ENCODE measurements at places on chromosomes 13 and 19. TPM values are rescaled to one million over a fixed set of nuclear protein-coding genes. Genes with fewer than 3 reads are reported as not detected.

FXYD1 gene
- 2.1 TPM for total RNA-seq

ZNF653 gene
- 20.3 TPM for total RNA-seq

- no peak for DNase-seq
Measured at GRCh38 chr19:41019346-41019745, 28.3 kb downstream of the CYP2B6 start.

- DNase-seq = no peak
Measured at GRCh38 chr13:48158915-48159314, 64.0 kb upstream of the MED4 start.

TMEM150B gene
- total RNA-seq = not detected

GRCh38 chr19:49573425-49573824, 6.9 kb downstream of the NOSIP start:
- no peak for DNase-seq

DNA sequence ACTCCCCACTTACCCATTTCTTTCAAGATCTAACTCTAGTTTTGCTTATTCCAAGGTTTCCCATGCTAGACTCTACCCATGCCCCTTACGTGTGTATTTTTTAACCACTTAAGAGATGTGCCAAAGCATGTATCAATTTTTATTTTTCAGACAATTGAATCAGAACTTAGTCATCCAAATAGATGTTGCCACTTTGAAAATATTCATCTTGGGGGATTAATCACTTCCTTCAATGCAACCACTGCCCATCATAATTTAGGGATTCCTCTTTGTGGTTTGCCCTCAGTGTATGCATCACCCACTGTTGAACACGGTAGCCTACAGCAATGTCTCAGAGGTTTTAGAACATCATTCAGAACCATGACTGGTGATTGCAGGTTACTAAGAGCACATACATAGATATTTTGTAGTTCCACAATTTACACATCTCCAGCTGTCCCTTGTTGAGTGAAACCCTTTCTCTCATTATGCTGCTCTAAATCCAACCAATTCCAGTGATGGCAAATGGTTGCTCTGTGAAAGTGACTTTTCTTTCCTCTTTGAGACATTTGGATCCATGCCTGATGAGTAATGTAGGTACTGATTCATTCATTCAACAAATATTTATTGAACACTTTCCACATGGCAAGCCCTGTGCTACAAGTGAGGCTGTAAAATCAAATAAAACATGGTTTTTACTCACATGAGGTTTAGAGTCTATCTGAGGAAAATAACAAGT, 60.6 kb upstream of the SERP2 start:
- DNase-seq = peak; percentile 33

GRCh38 chr13:30224732-30225131, 82.6 kb downstream of the KATNAL1 start:
- no peak for DNase-seq

- no peak for DNase-seq
Measured at GRCh38 chr19:48090281-48090802, 20.3 kb downstream of the PLA2G4C start.

DNA sequence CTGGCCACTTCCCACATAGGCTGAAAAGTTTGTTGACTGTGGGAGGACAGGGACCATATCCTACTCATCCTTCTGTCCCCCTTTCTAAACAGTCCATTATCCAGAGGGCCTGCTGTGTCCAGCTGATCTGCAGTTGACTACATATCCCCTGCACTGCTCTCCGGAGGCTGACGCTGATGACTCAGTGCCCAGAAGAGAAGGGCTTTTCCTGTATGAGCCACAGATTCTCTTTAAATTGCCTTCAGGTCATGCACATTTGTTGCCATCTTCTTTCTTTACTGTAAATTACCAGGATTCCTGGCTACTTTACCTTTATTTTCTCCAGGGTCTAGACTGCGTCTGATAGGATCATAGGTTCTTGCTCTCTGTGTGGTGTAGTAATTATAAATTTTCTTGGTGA, 125.2 kb downstream of the LACC1 start:
- no peak for DNase-seq

GRCh38 chr13:111140562-111141105, 25.5 kb downstream of the ARHGEF7 start:
- DNase-seq = no peak

GRCh38 chr13:43094901-43095300, 71.5 kb downstream of the DNAJC15 start:
- DNase-seq = no peak

FGF22 gene
- not detected for total RNA-seq

RPL36 gene
- total RNA-seq = 1,174 TPM

SIRT2 gene
- 31.5 TPM for total RNA-seq

DNA sequence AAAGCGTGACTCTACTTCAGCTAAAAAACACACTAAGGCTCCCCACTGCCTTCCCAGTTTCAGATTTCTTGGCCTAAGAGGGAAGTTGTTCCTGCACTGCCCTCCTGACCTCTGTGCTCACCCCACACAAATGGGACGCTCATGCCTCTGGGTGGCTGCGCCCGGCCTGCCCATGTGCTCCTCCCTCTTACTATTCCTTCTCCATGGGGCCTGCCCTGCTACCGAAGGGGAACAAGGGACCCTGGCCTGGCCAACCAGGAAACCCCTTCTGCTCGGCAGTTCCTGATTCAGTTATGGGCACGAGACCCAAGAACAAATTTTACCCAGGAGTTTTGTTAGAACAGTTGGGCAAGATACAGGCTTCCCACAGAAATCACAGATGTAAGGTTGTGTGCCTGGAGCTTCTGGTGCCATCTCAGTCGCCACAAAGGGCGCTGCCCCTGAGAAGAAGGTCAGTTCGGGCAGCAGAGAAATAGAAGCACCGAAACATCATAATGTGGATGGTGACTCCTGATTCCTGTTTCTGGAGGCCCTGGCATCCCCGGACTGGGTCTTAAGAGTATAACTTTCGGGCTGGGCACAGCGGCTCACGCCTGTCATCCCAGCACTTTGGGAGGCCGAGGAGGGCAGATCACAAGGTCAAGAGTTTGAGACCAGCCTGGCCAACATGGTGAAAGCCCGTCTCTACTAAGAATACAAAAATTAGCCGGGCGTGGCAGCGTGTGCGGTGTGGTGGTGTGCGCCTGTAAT, 5.4 kb upstream of the PLPP2 start:
- DNase-seq = no peak

- no peak for DNase-seq
Measured at GRCh38 chr19:993831-994393, 6.3 kb upstream of the GRIN3B start.

DNA sequence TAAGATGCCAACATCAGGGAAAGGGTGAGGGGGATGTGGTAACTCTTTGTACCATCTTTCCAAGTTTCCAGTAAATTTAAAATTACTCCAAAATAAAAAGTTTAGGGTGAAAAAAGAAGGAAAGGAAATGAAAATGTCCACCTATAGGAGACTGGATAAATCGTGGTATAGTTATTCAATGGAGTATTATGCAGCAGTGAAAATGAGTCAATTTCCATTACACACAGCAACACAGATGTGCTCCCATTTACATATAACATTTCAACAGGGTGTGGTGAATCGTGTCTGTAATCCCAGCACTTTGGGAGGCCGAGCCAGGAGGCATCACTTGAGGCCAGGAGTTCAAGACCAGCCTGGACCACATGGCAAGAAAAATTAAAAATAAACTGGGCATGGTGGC, 7.4 kb upstream of the ZNF541 start:
- no peak for DNase-seq

- DNase-seq = no peak
Measured at GRCh38 chr13:72199640-72200039, 332.6 kb upstream of the DACH1 start.

TINCR gene
- total RNA-seq = 1.7 TPM

ONECUT3 gene
- not detected for total RNA-seq

DNA sequence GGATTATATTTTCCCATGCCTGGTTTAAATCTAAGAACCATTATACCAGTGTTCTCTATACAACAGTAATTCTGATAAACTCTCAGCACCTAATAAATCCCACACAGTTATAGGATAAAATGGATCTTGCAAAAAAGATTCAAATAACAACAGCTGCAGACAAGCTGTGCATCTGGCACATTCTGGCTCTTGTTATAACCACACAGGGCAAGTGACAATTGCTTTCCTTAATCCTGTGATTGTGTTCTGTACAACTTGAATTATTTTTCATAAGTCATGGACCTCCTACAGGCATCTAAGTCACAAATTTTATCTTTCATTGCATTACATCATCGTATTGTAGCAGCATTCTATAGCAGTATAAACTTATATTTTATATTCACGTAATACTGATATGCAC, 948.3 kb downstream of the SLITRK1 start:
- no peak for DNase-seq

CEACAM7 gene
- total RNA-seq = not detected

SIGLEC9 gene
- total RNA-seq = 1.1 TPM

DNA sequence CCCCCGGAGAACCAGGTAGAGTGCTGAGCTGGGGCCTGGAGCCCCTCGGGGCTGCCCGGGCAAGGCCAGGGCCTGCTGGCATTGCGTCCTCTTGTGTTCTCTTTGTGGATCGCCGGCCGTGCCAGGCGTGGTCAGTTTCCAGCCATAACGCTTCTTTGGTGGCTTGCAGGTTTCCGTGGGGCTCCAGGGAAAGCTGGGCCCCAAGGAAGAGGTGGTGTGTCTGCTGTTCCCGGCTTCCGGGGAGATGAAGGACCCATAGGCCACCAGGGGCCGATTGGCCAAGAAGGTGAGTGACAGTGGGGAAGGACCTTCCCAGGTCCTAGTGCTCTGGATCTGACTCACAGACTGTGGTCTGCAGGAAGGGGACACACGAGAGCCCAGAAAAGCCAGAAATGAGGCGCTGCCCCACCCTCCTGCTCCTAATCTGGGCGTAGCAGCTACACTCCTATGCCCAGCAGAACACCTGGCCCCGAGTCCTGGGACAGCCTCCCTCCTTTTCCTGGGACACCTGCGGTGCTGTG, 57.5 kb downstream of the RAB20 start:
- DNase-seq = no peak

Measured in activated naive CD4-positive, alpha-beta T cell treated with anti-CD3 and anti-CD28 coated beads, Interleukin-2, amount 50 U/mL, for 72 hours (primary cell).